NCI-H2029 treated with DMSO at 0.1 percent for 48 hours (cell line): ENCODE measurements at places on chromosomes 1 and 21.
A peak's percentile ranks its signal among the peaks of the same experiment; 100 is the strongest.

- DNase-seq: no peak
Observed at GRCh38 chr21:32282992-32283391, 4.1 kb upstream of the MIS18A start.

- DNase-seq: no peak
Observed at GRCh38 chr1:61875198-61875597, 132.9 kb downstream of the PATJ start.

DNA sequence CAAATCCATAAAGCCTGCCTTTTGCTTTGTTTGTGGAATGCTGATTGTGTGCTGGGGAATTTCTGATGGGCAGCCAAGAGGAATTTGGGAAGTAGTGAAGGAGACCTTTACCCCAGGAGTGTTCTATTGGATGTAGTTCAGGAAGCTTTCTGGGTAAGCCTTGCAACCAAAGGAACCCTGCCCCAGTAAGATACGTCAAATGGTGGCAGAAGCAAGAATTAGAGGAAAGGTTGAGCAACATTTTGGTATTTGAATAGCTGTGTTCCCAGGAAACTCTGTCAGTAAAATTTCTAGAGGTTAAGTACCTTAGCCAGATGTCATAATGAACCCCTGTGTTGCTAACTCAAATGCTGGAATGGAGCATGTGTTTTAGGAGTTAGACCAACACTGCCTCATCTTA is 6.4 kb downstream of the MGST3 start:
- DNase-seq: no peak

DNA sequence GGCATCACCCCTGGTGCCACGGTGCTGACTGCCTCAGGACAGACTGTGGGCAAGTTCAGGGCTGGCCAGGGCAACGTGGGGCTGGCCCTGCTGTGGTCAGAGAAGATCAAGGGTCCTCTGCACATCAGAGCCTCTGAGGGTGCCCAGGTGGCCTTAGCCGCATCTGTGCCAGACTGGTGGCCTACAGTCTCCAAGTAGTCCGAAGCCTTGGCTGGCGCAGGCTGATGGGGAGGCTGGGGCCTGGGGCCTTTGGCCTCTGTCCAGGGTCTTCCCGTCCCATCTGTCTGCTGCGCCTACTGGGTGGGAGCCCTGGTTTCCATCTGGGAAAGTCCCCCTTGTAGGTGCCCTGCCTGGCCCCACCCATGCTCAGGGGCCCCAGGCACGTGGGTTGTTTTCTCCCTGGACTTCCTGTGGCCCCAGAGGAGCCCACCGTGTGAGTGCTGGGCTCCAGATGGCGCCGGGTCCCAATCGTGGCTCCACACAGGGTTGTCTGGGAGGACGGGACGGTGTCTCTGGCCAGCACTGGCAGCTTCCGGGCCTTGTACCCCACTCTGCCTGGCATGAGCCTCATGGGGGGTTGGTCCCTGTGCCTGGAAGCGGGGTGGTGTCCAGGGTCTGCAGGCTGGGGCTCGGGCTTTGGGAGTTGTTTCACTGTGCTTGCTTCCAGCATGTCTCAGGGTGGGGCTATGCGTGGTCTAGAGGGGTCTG is 9.9 kb downstream of the IBA57 start:
- DNase-seq: no peak

- DNase-seq: no peak
Observed at GRCh38 chr1:29444081-29444715, 207.9 kb downstream of the PTPRU start.

- no peak for DNase-seq
Observed at GRCh38 chr1:169814265-169814664, 19.6 kb upstream of the METTL18 start.

DNA sequence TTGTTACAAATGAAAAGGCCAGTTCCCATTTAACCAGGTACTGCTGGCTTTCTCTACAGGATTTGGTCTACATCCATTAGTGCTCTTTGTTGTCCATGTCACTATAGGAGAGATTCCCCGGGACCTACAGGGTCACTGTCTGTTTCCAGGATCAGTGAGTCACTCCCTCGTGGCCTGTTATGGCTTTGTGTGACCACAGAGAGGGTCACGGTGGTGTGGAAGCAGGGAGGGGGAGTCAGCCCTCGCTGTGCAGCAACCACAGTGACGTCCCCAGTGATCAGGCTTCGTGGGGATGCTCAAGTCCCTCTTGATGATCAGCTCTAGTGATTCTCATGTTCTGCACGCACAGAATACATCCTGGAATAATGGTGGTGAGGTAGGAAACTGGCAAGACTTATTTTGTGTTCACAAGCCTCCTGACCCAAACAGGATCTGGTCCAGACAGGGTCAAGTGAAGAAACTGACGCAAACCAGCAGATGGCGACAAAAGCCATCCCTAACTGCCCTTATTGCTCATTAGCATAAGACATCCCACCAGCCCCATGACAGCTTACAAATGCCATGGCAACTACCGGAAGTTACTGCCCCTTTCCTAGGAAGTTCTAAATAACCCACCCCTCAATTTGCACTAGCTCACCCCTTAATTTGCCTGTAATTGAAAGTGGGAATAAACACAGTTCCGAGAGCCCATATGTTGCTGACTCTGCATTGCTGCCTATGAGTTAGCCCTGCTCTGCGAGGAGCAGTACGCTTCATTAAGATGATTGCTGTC is 98.5 kb downstream of the DISC1 start:
- DNase-seq: no peak

DNA sequence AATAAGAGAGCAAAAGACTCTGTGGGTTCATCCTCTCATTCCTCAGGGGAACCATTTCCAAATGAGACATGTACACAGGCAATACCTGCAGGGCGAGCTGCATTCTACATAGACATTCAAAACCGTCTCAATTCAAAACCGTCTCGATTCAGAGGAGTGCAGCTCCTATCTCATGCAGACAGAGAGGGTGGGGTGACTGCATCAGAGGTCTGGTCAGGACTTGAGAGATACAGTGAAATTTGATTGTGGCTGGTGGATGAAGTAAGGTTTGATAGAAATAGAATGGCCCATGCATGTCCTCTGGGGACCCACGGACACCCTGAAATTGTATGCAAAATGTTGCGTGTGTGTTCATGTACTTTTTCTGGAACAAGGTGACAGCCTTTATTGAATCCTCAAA is 27.3 kb downstream of the TEX35 start:
- DNase-seq: no peak

DNA sequence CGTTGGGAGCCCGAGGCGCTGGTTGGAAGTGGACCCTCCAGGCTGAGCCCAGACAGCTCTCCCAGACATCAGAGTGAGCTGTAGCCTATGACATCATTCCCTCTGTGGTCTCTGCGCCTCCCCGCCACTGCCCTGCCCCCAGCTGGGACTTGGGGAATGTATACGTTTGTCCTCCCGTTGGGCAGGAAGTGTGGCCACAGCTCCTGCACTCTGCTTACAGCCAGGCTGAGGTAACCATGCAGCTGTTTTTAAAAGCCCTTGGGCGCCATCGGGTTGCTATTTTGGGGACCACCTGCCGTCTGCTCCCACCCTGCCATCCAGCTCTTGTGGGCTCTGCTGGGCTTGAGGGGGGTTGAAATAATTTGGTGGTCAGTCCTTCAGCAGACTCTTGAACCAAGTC is 7.8 kb downstream of the VASH2 start:
- no peak for DNase-seq

DNA sequence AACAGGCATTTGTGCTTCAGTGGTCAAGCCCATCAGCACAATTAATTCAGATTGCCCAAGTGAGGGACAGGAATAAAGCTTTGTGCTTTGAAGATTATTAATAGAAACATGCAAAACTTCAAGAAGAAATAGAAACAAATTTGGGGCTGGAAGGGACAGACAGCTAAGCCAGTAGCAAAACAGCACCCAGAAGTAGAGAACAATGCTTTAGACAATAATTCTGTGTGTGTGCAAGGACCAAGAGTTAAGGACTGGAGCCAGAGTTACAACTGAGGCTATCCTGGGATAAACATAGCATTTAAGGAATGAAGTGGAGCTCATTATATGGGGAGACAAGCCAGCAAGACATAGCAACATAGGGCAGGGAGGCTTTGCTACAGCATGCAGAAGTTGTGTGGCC is 251.9 kb upstream of the DAB1 start:
- DNase-seq: no peak

DNA sequence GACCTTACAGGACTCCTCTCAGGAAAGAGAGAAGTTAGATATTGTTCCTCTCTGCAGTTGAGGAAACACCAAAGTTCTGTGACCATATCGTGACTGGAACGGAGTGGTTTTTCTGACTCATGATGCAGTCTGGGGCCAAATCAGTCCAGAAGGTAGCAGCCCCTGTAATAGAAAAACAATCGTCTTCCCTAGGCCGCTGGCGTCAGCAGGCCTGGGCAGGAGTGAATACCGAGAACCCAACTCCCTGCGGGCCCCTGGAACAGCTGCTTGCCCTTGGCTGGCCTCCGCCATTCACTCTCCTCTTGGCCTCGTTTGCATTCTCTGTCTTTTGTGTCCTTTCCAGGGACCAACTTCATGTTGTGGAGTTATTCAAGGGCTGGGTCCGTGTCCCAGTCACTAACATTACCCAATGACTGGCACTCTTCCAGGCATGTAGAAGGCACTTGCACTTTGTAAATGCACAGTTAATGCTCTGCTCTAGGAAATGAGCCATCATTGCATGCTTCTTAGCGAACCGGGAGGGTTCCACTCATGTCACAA is 10.9 kb upstream of the CD101 start:
- DNase-seq: no peak

GRCh38 chr1:215987092-215987875 is 420.2 kb downstream of the KCTD3 start:
- DNase-seq: no peak

- no peak for DNase-seq
Observed at GRCh38 chr1:91811363-91812025, 74.5 kb downstream of the TGFBR3 start.

GRCh38 chr21:20030390-20030789 is 967.8 kb upstream of the NCAM2 start:
- no peak for DNase-seq

GRCh38 chr1:176811511-176812288 is 348.7 kb downstream of the PAPPA2 start:
- DNase-seq: no peak

GRCh38 chr1:39102537-39103327 is 76.6 kb downstream of the NDUFS5 start:
- DNase-seq: peak; percentile 100

DNA sequence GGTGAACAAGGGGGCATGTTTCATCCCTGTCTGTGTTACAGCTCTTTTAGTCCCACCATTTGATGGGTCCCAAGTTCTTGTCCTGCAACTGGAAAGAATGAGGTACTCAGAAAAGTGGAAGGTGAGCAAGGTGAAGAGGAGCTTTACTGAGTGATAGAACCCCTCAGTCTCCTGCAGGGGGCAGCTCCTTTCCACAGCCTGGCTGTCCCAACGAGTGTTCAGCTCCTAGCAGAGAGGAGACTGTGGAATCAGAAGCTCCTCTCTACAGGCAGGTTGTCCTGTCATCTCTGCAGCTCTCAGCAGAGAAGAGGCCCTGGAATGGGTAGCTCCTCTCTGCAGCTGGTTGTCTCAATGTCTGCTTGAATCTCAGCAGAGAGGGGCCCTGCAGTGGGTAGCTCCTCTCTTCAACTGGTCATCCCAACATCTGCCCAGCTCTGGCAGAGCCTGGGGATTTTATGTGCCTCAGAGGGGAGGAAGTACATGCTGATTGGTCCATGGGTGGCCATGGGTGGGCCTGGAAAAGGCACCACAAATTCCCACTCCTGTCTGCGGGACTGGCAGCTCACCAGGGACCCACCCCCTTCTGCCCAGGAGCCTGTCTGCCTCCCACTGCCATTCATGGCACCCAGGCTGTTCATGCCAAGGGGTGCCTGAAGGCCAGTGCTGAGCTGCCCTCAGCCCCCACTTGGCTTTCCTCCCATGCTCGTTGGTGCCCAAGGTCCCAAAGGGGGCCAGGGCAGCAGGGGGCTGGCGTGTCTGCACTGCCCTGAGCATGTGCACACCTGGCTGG is 25.7 kb downstream of the LDLRAD1 start:
- no peak for DNase-seq

DNA sequence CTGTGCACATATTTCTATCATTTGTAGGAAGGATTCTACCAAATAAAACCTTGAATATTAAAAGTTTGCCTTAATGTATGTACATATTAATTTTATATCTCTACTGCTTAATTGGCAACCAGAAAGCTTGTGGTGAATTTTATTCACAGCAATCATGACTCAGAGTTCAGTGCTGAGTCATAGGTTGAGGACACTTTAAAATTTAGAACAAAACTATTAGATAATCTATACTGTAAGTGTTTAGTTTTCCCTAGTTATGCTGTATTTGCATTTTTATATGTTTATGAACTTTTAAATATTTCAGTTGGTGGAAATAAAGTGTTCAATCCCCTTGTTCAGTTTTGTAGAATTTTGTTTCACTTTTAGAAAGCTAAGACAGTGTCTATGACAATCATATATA is 841.5 kb downstream of the KCNT2 start:
- no peak for DNase-seq

DNA sequence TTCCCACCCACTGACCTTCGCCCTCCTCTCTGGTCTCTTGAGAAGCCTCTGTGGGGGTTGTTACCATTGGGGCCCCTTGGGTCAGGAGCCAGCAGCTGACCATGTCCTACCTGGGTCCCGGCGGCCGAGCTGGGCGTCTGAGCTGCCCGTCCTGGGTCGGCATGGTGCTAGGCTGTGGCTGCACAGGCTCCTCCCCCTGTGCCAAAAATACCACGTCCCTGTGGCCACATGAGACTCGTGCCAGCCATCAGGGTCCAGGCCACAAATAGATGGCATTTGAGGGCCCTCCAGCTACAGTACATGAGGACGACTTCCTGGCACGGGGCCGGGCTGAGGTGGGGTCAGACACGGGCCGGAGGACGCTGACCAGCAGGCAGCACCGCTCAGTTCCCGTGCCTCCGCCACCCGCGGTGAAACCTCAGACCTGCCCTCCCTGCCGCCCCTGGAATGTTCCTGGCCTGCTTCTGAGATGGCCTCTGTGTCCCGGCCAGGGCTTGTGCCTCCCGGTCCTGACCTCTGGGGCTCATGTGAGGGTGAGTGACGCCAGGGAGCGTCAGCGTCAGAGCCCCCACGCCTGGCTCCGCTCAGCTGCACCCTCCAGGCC is at the start of gene PERM1:
TSS of gene PERM1 (minus strand) at position 139 of the 604 bp plus-strand sequence. CDS start 1,064 bp downstream, outside the sequence.
- no peak for DNase-seq

DNA sequence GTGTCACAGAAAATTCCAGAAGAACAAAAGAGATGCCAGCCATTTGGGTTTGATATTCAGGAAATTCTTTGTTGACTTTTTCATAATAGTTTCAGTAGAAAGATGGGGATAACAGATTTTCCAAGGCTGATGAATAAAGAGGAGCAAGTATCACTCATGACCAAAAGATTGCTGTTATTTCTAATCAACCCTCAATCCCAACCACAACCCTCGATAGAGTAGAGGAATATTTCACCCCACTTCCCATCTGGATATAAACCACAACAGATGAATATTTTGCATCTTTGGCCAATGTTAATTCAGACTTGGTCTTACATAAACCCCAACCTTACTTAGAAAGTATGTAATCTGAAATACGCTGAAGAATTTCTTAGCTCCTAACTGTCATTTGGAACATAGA is 232.4 kb downstream of the SEC16B start:
- DNase-seq: no peak
